ENCODE measurements at places on chromosomes 12 and 14. TPM values are rescaled to one million over a fixed set of nuclear protein-coding genes. Genes with fewer than 3 reads are reported as not detected.

RNF212B gene
- not detected for total RNA-seq

P2RX2 gene
- not detected for total RNA-seq

STXBP6 gene
- total RNA-seq: not detected

NEMF gene
- total RNA-seq: 57.7 TPM

MGAT4C gene
- total RNA-seq: not detected

RPGRIP1 gene
- not detected for total RNA-seq

PTGDR gene
- not detected for total RNA-seq

RNASE4 gene
- total RNA-seq: 2.4 TPM

SYNDIG1L gene
- total RNA-seq: not detected

LRRK2 gene
- total RNA-seq: 4.5 TPM

YAF2 gene
- total RNA-seq: 49.6 TPM

FGF23 gene
- not detected for total RNA-seq

ST8SIA1 gene
- total RNA-seq: 4.7 TPM

B4GALNT3 gene
- 0.76 TPM for total RNA-seq

GPR132 gene
- total RNA-seq: 0.42 TPM

FBLN5 gene
- total RNA-seq: 4.3 TPM

MOAP1 gene
- 17.5 TPM for total RNA-seq

STYK1 gene
- 0.14 TPM for total RNA-seq

REP15 gene
- total RNA-seq: 0.86 TPM

JAG2 gene
- 33.7 TPM for total RNA-seq

ZDHHC22 gene
- not detected for total RNA-seq

BDKRB2 gene
- 1.4 TPM for total RNA-seq

SMIM41 gene
- total RNA-seq: not detected

TPPP2 gene
- not detected for total RNA-seq

NEUROD4 gene
- total RNA-seq: not detected

PLEKHG7 gene
- not detected for total RNA-seq

A2ML1 gene
- total RNA-seq: not detected

TCTN2 gene
- total RNA-seq: 5.0 TPM

HOXC4 gene
- 1.7 TPM for total RNA-seq

RPS6KA5 gene
- 2.2 TPM for total RNA-seq

ALX1 gene
- total RNA-seq: not detected

SDR9C7 gene
- total RNA-seq: not detected

GIT2 gene
- total RNA-seq: 30.9 TPM

PRIMA1 gene
- total RNA-seq: 0.07 TPM

SLC17A8 gene
- total RNA-seq: not detected

IFI27L2 gene
- total RNA-seq: 59.3 TPM

CCER1 gene
- not detected for total RNA-seq

HSPB8 gene
- 0.23 TPM for total RNA-seq

C14orf39 gene
- not detected for total RNA-seq

FAM161B gene
- total RNA-seq: 2.1 TPM

DENND5B gene
- 18.6 TPM for total RNA-seq

NTF3 gene
- total RNA-seq: not detected

AVPR1A gene
- not detected for total RNA-seq

RNASE8 gene
- not detected for total RNA-seq

TAS2R42 gene
- total RNA-seq: not detected

RBM23 gene
- total RNA-seq: 57.6 TPM

AGAP2 gene
- not detected for total RNA-seq

NGB gene
- not detected for total RNA-seq

IAPP gene
- not detected for total RNA-seq

Measured in MCF 10A (cell line).